NCI-H2081 treated with DMSO at 0.1 percent for 48 hours (cell line): ENCODE measurements at places on chromosomes 13 and 19.

DNA sequence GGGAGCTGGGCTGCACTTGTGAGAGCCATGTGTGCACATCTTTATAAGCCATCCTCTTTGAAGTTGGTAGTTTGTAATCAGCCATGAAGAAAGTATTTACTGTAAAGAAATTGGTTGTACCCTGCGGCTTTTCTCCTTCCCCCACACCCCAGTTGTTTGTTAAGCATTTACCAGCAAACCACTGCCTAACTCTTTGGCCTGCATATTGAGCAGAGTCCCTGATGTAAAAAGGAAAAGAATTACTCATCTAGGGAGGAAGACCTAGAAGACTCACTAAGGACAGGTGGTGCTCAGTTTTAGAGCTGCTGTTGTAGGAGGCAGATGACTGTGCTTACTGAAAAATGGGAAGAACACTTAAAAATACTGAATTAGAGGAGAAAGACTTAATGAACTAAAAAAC is 245.3 kb downstream of the PCCA start:
- no peak for DNase-seq

DNA sequence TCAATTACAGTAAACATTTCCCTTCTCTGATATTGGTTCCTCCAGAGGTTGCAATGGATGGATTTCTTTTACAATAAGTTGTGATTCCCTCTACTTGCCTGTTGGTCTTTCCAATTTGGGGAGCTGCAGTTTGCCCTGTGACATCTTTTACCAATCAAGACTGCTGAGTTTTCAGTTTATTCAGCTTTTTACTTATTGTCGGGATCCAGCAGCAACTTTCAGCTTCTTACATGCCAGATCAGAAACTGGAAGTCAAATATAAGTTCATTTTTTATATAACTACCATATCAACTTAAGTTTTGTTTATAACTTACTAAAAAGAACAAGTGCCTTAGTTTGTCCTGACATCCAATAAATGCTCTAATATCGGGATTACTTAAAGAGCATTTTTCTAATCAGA is 10.5 kb downstream of the OR10H3 start:
- DNase-seq, result no peak

- no peak for DNase-seq
These were observed 1.1 kb upstream of the CALR start for GRCh38 chr19:12937093-12937926.

DNA sequence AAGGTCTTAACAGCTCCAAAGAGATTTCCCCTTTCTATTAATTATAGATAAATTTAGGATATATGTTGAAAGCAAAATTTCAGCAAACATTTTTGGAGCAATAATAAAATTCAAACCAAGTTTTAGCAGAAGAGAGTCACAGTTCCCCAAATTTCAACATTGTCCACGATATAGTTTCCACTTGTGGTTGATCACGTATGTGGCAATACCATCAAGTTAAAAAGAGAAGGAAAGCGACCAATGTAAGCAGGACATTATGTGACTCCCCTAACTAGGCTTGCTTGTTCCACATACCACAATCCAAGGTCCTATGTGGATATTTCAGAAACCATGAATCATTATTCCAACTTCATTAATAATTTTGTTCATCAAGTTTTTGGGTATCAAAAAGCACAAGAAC is 52.8 kb downstream of the ELF1 start:
- DNase-seq, result no peak

DNA sequence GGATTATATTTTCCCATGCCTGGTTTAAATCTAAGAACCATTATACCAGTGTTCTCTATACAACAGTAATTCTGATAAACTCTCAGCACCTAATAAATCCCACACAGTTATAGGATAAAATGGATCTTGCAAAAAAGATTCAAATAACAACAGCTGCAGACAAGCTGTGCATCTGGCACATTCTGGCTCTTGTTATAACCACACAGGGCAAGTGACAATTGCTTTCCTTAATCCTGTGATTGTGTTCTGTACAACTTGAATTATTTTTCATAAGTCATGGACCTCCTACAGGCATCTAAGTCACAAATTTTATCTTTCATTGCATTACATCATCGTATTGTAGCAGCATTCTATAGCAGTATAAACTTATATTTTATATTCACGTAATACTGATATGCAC is 948.3 kb downstream of the SLITRK1 start:
- no peak for DNase-seq

DNA sequence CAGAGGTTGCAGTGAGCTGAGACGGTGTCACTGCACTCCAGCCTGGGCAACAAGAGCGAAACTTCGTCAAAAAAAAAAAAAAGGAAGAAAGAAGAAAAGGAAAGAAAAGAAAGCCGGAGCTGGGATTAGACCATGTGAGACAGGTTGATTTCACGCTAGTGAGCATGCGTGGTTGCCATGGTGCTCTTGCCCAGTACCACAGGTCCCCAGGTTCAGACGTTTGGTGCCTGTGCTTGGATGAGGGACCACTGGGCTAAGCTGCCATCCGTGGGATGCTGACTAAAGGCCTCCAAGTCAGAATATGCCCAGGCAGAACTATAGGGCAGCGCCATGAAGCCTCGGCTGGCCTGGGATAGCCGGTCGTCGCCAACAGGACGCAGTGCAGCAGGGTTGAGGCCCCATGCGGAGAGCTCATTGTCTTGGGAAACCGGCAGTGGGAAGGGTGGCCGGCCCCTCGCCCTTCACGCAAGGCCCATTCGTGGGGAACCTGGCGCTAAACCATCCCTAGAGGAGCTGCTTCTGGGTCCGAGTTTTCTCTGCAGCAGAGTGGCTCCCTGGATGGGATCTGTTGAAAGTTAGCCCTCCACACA is 7.2 kb upstream of the TEX101 start:
- no peak for DNase-seq

DNA sequence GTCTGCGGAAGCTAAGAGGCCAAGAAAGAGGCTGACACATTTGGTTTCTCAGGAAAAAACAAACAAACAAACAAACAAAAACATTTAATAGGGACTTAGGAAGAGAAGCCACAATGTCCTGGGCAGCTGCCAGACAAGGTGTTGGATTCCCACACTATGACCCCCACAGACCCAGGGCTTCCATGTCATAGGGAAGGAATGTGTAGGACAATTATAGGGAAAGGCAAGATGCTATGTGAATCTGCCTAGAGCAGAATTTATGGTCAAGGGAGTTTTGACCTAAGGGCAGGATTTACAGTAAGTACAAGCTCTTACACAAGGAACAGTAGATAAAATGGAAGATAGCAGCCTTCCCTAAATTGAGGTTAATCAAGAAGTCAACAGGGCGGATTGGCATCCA is 9.1 kb upstream of the CDADC1 start:
- DNase-seq, result no peak

DNA sequence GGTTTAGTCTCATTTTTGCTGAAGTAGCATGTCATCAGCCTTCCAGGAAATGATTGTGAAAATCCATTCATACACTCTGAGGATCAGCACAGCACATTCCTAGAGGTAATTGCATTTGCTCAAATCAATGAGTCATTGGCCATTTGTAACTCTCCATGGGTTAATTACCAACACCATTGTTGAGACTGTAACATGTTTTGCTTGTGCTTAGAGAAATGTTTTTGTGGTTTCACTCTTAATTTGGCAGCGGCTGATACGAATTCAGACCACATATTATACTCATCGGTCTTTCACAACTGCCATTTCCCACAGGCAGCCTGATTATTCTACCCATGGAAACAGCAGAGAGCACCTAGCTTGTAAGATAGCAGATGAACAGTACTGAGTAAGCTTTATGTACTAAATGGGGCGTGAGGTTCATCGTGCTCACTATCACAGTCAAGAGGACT is 110.3 kb downstream of the NHLRC3 start:
- DNase-seq, result no peak
